ENCODE measurements at places on chromosomes 1 and 21.

GRCh38 chr1:25562101-25562927, 18.9 kb downstream of the LDLRAP1 start:
- no peak for DNase-seq

GRCh38 chr1:52365071-52365745, 797 bp downstream of the CC2D1B start:
- peak; percentile 54 for DNase-seq

DNA sequence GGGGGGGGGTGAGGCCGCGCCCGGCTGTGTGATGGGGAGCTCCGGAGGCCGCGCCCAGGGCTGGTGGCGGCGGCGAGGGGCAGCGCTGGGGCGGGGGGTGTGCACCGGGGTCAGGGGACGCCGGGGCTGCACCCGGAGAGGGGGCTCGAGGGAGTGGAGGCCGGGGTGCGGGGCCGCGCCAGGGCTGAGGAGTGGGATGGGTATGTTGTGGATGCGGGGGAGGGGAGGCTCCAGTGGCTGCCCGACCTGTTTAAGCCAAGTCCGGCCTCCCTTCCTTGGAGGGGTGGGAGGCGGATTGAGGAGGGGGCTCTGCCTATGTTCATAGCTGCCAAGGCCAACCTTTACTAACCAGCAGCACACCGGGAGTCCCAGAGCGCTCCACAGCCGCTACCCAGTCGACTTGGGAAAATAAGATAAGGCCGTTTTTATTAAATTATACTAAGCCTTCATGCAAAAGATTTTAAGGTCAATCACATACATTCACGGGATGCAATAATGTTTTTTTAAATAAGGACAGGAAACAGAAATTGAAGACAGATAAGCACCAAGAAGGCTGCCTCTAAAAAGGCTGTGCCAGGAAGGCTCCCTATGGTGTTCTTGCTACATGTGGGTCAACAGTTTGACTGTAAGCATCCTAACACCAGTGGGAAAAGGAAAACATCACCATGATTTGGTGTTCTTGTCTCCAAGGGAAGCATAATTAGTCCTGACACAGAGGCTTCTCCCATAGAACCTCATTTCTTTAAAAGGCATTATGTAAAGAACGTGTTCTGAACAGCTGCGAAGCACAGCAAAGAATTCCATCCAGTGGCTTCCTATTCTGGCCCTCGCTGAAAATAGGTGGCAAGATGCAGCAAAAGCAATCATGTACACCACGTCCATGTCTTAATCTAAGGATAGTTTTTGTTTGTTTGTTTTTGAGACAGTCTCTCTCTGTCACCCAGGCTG, 626 bp upstream of the HLCS start:
- no peak for DNase-seq

- DNase-seq = no peak
These were observed 221.3 kb downstream of the MRPL39 start for GRCh38 chr21:25385911-25386474.

- DNase-seq = no peak
These were observed 41.8 kb downstream of the KIAA0040 start for GRCh38 chr1:175150596-175151319.

DNA sequence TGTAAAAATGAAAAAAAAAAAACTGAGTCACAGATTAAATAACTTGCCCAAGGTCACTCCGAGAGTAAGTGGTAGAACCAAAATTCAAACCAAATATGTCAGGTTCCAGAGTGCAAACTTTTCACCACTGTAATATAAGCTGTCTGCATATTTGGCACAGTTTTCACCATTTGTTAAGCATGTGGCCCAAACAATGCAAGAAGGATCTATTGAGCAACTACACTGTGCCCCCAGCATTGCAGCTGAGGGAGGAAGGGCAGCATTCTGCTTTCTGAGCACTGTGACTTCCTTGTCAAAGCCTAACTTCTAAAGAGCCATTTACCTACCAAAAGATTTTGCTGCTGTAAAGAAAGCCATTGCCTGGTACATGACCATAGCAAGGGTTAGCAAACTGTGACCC, 133.4 kb downstream of the SYT2 start:
- DNase-seq = no peak

GRCh38 chr1:154998818-154999570, 3.6 kb upstream of the ZBTB7B start:
- DNase-seq = no peak

Measured in SW 1271 (cell line).